ENCODE measurements at places on chromosomes 12 and 14.

- DNase-seq = no peak
Observed at GRCh38 chr12:91017511-91018263, 12.9 kb upstream of the EPYC start.

- DNase-seq = no peak
Observed at GRCh38 chr14:53368066-53368465, 214.9 kb upstream of the DDHD1 start.

DNA sequence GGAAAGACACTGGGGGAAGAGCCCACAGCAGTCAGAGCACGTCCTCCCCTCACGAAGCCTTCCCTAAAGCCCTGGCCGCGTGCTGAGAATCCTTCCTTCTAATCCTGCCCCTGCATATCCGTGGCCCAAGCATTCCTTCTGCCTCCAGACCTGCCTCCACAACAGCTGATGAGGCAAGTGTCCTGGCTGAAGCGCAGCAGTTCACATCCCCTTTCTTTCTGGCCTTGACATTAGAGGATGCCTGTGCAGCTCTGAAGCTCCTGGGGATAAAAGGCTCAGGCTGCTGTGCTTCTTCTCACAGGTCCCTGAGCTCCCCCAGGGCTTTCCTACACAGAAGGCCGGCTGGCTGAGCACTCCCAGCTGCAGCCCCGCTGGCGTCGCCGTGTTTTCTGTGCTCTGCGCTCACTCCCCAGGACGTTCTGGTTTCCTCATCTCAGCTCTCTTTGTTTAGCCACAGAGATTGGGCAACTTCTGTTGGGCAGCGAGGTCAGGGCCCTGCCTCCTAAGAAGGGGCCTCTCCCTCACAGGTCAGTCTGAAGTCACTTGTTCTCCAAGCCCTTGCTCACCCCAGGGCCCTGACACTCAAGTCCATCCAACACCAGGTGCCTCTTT, 45.8 kb downstream of the NINJ2 start:
- no peak for DNase-seq

DNA sequence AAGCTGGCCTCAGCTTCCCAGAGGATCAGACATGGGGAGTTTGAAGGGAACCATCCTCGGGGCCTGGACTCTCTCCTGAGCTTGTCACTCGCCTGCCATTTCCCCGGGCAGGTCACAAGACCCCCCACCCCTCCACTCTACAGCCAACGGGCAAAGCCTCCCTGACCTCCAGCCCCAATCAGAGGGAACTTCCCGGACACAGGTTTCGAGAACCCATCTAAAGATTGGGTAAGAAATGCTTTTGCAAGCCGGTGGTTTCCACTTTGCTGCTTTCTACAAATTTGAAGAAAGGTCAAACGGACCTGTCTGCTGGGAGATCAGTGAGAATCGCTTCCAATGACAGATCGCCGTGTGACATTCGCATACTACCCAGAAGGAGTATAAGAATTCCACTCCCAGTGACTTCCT, 89.6 kb downstream of the SCARB1 start:
- no peak for DNase-seq

DNA sequence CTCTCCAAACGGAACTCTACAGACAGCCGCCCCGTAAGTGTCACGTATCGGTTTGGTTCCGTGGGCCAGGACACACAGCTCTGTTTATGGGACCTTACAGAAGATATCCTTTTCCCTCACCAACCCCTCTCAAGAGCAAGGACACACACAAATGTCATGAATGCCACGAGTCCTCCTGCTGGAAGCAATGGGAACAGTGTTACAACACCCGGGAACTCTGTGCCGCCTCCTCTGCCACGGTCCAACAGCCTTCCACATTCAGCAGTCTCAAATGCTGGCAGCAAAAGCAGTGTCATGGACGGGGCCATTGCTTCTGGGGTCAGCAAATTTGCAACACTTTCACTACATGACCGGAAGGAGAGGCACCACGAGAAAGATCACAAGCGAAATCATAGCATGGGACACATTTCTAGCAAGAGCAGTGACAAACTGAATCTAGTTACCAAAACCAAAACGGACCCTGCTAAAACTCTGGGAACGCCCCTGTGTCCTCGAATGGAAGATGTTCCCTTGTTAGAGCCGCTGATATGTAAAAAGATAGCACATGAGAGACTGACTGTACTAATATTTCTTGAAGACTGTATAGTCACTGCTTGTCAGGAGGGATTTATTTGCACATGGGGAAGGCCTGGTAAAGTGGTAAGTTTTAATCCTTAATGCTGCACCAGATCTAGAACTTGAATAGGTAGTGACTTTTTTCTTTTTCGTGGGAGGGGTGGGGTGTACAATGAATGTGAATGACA, 69.7 kb downstream of the WDR20 start:
- DNase-seq = no peak

DNA sequence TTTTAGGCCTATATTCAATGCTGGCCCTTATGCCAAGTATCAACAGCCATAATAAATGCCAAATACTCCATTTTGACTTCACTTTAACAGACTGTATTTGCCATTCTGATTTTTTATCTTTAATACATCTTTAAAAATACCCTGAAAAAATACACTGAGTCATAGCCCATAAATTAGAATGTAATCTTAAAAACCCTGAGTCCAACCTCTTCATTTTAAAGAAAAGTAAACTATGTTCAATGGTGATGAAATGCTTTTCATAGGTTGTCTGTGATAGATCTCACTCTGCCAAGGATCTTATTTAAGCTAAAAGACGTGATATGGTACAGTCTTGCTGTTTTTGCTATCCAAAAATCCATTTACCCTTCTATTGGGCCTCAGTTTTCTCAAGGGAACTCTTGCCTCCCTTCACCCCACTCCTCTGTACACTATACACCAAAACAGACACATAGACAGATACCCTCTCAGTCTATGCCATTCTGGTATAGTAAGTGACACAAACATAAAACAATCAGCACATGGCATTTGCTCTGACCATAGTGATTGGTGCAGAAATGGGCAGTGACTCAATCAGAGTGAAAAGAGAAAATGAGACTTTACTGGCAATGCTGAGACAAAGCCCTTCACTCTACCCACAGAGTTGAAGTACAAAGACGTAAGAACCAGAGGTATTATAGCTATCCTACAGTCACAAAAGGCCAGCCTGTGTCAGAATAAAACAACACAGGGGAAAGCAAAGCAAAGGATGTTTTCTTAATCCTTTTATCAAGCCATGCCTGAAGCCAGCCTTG, 49.1 kb downstream of the BTG1 start:
- DNase-seq = peak; percentile 27

- no peak for DNase-seq
Observed at GRCh38 chr12:128933039-128933438, 79.8 kb downstream of the GLT1D1 start.

GRCh38 chr14:51783765-51784164, 76.6 kb upstream of the GNG2 start:
- DNase-seq = peak; percentile 64

GRCh38 chr14:51462706-51463105, 189.0 kb upstream of the FRMD6 start:
- DNase-seq = no peak

Data from fibroblast of skin of right quadriceps (primary cell).